ENCODE measurements at places on chromosomes 12 and 14.

DNA sequence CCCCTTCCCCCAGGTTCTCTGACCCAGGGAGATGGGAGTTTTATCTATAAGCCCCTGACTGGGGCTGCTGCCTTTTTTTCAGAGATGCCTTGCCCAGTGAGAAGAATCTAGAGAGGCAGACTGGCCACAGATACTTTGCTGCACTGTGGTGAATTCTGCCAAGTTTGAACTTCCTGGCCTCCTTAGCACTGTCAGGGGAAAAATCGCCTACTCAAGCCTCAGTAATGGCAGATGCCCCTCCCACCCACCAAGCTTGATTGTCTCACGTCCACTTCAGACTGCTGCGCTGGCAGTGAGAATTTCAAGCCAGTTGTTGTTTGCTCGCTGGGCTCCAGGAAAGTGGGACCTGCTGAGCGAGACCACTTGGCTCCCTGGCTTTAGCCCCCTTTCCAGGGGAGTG is 31.7 kb downstream of the KLRK1 start:
- no peak for DNase-seq

GRCh38 chr12:4015225-4016091 is 142.3 kb upstream of the PARP11 start:
- DNase-seq, result no peak

DNA sequence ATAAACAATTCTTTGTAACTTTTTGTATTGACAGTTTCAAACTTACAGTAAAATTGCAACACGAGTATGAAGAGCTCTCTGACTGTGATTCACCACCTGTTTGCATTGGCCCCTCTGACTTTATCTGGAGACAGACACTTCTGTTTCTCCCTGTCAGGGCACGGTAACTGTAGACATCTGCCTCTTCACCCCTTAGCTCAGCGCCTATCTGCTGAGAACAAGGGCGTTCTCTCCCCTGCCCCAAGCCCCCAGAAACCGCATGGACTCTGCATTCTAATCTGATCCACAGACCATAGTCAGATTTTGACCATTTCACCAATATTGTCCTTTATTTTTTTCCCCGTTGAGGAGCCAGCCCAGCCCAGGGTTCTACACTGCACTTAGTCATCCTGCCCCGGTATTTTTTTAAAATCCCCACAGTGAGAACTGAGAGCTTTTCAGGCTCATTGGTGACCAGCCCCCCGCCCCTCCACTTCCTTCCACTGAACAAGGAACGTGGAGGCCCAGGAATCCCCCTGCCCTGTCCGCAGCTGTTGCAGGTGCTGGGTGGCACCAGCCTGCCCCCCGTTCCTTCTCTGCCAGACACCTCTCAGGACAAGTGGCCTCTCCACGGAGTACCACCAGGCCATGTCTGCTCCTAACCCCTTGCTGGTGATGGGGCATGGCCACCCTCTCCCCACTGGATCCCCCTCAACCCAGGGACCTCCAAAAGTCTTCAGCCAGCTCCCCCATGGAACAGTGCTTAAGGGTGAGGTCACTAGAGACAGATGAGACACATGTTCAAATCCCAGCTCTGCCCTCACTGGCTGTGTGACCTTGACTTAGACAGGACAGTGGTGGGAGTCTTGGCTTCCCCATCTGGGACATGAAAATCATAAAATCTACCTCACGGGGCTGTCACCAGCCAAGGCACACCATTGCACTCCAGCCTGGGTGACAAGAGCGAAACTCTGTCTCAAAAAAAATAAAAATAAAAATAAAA is 11.2 kb downstream of the RHOF start:
- DNase-seq, result peak; percentile 22

GRCh38 chr12:66500841-66501240 is 178.0 kb downstream of the GRIP1 start:
- DNase-seq, result no peak

GRCh38 chr12:56299308-56299852 is 750 bp downstream of the CS start:
- no peak for DNase-seq

DNA sequence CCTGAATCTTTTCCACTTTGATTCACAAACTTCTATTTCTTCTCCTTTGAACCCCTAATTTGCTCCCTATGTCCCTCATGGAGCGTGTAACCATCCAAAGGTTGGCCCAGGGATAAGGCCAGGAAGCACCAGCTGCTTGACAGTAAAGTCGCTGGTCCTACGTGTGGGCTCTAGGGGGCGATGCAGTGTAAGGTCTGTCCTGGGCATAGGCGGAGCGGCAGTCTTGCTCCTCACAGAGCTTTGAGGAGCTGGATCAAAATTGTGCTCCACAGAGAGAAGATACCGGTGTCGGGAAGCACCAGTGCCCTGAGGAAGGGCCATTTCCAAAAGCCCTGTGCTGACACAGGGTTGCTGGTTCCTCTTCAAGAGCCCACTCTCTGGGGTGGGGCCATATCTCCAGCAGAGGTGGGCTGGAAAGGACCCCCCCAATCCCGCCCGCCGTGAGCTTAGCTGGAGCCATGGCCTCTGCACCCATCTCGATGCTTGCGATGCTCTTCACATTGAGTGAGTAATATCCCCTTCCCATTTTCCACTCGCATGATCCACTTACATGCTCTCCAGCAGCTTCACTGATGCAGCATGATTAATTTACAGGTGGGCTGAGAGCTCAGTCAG is 49.9 kb upstream of the OR4E1 start:
- no peak for DNase-seq

GRCh38 chr14:63027719-63028118 is 17.5 kb downstream of the KCNH5 start:
- no peak for DNase-seq

DNA sequence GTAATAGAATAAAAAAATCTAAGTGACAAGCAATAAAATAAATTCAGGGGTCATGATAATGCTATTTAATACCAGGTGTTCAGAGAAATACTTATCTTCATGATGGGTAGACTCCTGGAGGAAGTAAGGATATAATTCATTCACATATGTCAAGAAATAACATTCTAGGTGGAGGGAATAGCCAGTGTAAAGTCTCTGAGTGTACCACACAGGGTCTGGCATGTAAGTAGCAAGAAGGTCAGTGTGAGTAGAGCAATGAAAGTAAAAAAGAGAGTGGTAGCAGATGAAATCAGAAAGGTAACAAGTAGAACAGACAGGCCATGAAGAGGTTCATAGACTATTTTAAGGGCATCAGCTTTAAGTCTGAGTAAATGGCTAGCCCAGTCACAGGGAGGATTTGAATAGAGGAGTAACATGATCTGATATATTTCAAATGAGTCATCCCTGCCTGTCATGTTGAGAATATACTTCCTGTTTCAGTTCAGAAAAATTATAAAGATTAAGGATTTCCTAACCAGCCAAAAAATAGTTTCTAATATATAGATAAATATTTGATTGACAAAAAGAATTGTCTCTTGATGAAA is 519.9 kb downstream of the C12orf50 start:
- no peak for DNase-seq

- DNase-seq, result no peak
Observed at GRCh38 chr14:40164083-40164482, 731.9 kb upstream of the FBXO33 start.

GRCh38 chr12:74111688-74112360 is 425.8 kb upstream of the ATXN7L3B start:
- no peak for DNase-seq

DNA sequence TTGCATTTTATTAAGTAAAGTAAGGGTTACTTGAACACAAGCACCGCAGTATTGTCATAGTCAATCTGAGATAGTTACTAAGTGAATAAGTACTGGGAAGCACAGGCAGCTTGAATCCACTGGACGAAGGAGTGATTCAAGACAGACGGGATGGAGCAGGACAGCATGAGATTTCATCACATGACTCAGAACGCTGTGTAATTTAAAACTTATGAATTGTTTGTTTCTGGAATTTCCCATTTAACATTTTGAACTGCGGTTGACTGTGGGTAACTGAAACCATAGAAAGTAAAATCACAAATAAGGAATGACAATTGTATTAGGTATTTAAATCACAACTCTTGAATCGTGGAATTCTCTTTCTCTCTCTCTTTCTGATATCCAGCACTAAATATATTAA is 1630.4 kb upstream of the SEL1L start:
- no peak for DNase-seq

GRCh38 chr14:31560759-31561154 is 447 bp upstream of the NUBPL start:
- no peak for DNase-seq

DNA sequence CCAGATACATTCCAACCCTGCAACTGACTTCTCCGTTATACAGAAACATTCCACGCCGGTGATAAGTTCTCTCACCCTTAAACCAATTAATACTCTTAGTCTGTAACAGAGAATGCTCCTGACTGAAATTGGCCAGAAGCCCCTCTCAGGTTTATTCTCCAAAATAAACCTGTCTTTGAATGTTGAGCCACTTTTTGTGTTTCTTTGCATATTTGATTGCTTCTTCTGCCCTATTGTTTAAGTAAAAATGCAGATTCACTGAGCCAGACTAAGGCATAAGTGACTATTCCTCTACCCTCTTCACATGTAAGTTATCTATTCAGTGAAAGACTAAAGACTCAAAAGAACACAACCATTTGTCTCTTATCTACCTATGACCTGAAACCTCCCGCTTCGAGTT is 3.6 kb upstream of the AVPR1A start:
- no peak for DNase-seq

DNA sequence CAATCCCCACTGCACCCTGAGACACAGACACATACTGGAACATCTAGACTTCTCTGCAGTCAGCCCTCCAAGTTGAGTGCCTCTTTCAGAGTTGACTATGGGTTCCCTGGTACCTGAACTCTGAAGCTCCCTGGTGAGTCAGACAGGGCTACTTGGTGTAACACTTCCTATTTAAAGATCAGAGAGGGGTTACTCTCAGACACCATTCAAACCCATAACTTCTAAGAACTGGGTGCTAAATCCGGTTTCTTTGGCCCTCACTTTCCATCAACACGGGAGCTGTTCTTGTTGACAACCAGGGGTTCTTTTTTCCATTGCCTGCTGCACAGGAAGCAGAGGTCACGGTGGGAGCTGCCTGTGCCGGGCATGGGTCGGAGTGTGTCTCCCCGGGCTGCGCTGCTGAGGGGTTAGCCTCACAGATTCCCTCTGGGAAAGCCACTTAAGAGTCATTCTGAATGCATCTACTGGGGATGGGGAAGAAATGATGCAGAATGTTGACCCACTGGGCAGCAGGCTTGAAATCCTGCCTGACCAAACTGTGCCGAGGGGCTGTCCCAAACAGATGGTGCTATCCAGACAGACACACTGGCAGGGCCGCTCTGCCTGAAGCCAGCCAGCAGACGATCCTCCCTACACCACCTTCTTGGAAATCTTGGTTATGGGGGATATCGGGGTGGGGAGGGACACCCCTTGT is 74.1 kb downstream of the PITPNM2 start:
- DNase-seq, result peak; percentile 10

DNA sequence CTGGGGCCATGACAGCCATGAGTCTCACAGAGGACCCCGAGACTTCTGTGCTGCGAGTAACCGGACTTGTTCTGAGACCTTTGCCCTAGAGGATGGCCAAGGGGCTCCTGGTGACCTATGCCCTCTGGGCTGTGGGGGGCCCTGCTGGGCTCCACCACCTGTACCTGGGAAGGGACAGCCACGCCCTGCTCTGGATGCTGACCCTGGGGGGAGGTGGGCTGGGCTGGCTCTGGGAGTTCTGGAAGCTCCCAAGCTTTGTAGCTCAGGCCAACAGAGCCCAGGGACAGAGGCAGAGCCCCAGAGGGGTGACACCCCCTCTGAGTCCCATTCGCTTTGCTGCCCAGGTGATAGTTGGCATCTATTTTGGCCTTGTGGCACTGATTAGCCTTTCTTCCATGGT is 2.1 kb downstream of the DNAJC22 start:
- DNase-seq, result no peak

DNA sequence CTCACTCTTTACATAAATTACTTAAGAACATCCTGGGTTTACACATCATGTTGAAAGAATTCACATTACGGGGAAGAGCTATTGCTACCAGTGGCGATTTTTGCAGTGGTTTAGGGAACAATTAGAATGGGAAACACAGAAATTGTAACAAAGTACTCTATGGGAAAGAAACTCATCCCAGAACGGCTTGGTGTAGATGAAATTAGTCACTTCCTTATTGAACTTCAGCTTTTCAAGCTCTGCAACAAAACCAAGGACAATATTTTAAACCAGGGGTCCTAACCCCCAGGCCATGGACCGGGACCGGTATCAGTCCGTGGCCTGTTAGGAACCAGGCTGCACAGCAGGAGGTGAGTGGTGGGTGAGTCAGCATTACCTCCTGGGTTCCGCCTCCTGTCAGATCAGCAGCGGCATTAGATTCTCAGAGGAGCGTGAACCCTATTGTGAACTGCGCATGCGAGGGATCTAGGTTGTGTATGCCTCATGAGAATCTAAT is 32.3 kb upstream of the FICD start:
- no peak for DNase-seq

- DNase-seq, result no peak
Observed at GRCh38 chr12:49051373-49051764, 9.2 kb downstream of the KMT2D start.

All from activated naive CD4-positive, alpha-beta T cell (primary cell).